ENCODE measurements at places on chromosomes 6 and 20.

DNA sequence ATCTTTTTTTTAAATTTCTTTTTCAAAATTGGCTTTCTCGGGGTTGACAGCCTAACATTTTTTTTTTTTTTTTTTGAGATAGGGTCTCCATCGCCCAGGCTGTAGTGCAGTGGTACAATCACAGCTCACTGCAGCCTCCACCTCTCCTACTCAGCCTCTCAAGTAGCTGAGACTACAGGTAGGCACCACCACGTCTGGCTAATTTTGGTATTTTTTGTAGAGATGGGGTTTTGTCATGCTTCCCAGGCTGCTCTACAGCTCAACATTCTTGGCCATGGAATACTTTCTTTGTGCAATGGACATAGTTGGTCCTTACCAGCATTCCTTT lies 6.4 kb upstream of the CTNNBL1 start:
- no peak for DNase-seq

- DNase-seq: no peak
These were observed 35.9 kb upstream of the PIM1 start for GRCh38 chr6:37134036-37134395.

GRCh38 chr20:62652894-62653305 lies 10.6 kb downstream of the SLCO4A1 start:
- DNase-seq: no peak

DNA sequence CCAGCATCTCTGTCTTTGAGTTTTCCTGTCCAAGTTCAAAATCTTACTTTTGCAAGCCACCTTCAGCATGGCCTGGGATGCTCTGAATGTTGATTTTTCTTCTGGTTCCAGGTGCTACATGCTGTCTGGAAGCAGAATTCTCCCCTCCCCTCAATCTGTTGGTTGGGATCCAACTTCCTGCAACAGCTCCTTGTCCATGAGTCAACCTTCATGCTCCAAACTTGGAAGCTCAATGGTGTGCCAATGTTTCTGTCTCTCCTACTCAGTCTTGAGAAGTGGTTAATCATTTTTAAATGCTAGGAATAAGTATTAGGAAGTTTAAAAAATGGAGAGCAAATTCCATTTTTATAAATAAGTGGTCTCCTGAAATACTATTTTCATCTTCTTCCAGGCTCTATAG lies 33.2 kb upstream of the PLEKHG1 start:
- no peak for DNase-seq

- peak; percentile 16 for DNase-seq
These were observed 52.9 kb downstream of the NOL4L start for GRCh38 chr20:32532246-32532645.

DNA sequence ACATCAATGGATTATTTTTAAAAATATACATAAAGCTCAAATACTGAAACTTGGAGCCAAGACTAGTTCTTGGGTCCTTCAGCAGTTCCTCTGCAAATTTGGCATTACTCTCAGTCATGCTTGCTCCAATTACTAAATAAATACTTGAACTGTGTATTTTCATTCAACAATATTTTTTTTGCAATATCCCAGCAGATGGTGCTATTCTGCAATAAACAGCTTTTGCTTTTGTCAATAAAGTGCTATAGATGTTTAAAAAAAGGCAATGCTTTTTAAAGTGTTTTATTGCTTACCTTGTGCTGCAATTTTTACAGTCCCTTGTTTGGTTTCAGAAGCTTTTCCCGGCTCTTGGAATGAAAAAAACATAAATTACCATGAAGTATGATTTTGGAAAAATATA lies 243.4 kb downstream of the TRDN start:
- DNase-seq: peak; percentile 81

GRCh38 chr6:35558571-35558970 lies 45.9 kb upstream of the TULP1 start:
- no peak for DNase-seq

DNA sequence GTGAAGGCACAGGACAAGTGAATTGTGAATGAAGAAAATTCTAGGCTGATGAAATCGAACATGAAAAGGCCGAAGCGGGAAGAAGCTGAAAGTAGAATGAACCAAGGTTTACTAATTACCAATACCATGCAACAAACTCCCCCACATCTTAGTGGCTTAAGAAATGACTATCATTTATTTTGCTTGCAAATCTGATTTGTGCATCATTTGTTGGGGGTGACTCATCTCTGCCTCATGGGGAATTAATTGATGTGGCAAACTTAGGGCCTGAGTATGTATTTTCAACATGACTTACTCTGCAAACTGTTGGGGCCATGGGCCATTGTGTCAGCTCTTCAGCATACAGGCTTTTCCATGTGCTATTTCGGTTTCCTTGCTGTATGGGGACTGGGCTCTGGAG lies 26.8 kb downstream of the PPP1R14C start:
- no peak for DNase-seq

- DNase-seq: no peak
These were observed 305.3 kb downstream of the CLIC5 start for GRCh38 chr6:45710304-45710821.

GRCh38 chr20:23520185-23520584 lies 29.3 kb downstream of the CST8 start:
- DNase-seq: peak; percentile 21

- peak; percentile 39 for DNase-seq
These were observed 6.3 kb upstream of the SIRPA start for GRCh38 chr20:1888796-1889463.

DNA sequence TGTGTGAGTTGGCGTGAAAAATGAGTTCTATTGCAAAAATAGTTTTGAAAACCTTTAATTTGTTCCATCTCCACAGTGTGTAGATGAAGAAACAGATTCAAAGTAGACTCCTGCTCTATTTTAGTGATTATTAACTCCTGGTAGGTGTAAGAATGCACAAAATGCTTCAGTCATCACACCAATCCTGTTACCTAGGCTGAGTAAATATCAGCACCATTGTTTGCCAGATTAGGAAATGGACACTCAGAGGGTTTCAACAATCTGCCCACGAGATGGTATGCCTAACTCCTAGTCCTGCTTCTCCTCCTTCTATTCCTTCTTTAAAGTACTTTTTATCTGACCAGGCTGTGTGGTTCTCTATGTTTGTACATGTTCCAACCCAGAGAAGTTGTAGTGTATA lies 108.9 kb upstream of the AHI1 start:
- peak; percentile 24 for DNase-seq

DNA sequence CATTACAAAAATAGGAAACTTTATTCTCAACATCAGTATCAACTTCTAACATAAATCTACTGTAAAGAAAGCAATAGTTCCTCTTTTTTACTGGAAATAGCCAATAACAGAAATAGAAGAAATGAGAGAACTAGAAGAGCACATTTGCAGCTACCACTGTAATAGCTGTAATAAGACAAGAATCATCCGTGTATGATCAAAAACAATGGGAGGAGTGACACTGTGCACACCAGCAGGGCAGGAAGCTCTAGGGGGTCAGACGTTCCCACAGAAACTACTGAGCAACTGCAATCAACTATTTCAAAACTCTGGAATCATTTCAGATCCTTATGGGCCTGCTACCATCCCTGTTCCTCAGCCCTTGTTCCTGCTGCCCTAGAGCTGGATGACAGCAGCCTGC lies 43.7 kb downstream of the NINL start:
- no peak for DNase-seq

DNA sequence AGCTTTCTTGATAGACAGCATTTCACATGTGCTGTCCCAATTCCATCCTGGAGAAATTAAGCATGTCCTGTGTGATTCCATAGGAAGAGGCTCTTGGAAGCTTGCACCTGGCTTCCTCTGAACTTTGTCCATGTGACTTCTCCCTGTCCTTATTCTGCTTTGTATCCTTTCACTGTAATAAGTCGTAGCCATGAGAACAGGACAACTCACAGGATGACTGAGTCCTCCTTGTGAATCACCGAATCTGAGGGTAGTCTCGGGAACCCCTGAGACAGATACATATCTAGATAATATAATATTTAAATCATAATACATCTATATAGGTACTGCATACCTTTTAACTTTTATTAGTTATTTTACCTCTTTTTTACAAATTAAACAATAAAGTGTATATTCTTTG lies 156.7 kb upstream of the THEMIS start:
- DNase-seq: no peak

GRCh38 chr6:3794092-3794491 lies 42.6 kb upstream of the PXDC1 start:
- DNase-seq: no peak

GRCh38 chr6:108482559-108482958 lies 78.2 kb upstream of the FOXO3 start:
- no peak for DNase-seq

DNA sequence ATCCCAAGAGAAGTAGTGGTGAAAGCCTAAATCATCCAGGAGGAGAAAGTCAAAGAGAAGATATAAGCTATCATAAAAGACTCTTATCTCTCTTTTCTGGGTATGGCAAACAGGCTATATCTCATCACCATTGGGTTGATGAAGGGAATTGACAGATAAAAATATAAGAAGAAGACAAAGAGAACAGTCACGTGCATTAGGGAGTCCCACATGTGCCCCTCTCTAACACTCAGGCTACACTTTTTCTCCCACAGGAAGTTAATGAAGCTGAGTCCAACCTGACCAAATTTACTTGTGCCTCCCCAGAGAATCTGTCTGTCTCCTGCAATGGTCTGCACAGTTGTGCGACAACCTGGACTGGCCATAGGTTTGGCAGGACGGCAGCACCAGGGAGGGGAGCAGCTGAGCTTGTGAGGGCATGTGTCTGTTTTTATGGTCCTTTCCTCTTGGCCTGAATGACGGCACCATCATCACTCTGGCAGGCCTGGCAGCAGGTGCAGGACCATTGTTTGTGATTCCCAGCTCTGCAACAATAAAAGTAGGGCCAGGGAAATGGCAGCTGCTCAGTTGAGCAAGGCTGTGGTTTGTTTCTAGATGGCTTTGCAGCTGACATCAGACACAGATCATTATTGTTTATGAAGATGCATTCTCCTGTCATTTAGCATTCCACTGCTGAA lies 144.5 kb upstream of the MCHR2 start:
- peak; percentile 9 for DNase-seq

- DNase-seq: no peak
These were observed 29.2 kb downstream of the SLC22A23 start for GRCh38 chr6:3427687-3428085.

DNA sequence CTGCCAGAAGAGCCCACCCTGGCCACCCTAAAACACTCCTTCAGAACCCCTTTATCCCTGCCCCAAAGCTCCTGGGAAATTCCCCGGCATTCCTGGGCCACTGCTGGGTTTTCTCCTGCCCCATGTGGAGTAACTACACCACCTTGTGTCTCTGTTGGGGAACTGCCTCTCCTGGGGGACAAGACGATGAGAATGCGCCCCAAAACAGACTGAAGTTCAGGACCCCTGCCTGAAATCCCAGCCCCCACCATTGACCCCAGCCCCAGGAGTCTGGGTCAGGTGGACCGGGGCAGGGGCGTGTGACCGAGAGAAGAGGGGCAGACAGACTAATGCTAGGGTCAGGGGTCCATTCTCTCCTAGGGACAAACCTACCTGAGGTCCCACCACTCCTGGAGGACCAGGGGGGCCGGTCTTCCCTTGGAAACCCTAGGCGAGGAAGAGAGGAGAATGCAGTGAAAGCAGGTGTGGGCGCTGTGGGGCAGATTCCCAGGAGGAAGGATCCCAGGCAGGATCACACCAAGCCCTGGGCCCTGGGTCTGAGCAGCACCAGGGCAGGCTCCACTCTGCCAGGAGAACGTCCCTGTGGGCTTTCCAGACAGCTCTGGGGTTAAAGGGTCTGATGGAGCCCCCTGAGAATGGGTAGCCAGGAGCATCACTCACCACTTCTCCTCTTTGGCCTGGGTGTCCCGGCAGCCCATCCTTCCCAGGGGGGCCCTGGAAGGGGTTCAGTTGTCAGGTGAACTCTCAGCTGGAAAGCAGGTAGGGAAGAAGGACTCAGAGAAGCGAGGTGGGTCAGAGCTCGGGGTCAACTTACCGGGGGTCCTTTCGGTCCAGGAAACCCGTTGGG lies 19.4 kb downstream of the COL11A2 start:
- no peak for DNase-seq

GRCh38 chr6:99092461-99092860 lies 144.7 kb upstream of the FBXL4 start:
- no peak for DNase-seq

DNA sequence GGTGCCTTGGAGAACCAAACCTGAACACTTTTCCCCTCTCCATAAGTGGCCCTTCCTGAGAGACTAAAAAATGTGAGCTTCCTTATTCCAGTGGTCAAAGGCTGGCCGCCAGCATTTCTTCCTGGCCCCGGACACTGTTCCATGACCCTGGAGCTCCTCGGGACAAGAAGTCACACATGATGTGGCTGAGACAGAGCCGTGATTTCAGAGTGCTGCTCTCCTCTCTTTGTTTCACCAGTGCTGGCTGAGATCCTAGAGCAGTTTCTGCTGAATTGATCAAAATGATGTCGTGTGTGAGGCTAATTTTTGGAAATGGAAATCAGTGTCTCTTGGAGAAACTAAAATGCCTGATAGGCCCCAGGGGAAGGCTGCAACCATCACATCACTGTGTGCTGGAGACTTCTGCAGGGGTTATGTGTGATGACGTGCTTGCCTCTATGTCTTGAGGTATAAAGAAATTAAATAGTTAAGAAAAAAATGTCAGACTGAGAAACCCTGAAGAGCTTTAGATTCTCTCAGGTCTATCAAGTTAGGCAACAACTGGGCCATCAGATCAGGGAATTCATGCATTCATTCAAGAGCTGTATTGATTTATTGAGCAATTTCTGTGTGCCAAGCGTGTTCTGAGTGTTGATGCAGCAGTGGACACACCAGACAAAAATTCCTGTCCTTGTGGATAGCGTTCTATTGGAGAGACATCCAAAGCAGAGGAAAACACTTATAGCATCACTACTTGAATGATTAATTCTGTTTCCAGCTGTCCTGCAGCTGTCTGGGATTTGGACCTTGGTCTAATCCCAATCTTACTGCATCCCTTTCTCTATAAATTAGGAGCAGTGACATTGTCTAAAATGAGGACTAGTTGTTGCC lies 72.7 kb upstream of the CCN6 start:
- no peak for DNase-seq

- no peak for DNase-seq
These were observed 15.7 kb upstream of the ADRM1 start for GRCh38 chr20:62287129-62287528.

Measured in NCI-H1417 (cell line).